ENCODE measurements at places on chromosomes 4 and X. TPM values are rescaled to one million over a fixed set of nuclear protein-coding genes. Genes with fewer than 3 reads are reported as not detected.

FHIP1A gene
- total RNA-seq: 1.3 TPM

NWD2 gene
- total RNA-seq: not detected

PABPC4L gene
- 2.0 TPM for total RNA-seq

LEF1 gene
- 0.58 TPM for total RNA-seq

PDGFC gene
- 13.7 TPM for total RNA-seq

DMP1 gene
- total RNA-seq: not detected

PPEF2 gene
- total RNA-seq: not detected

SCD5 gene
- total RNA-seq: 28.4 TPM

Data from glomerular endothelial cell (primary cell).